CD8-positive, alpha-beta memory T cell (primary cell): ENCODE measurements at places on chromosomes 3 and 15. TPM values are rescaled to one million over a fixed set of nuclear protein-coding genes. Genes with fewer than 3 reads are reported as not detected.

Gene TMEM207
- not detected for polyA plus RNA-seq

Gene BTLA
- 17.6 TPM for polyA plus RNA-seq

- no peak for DNase-seq
These were observed 15.4 kb upstream of the BTLA start for GRCh38 chr3:112514527-112515128.

DNA sequence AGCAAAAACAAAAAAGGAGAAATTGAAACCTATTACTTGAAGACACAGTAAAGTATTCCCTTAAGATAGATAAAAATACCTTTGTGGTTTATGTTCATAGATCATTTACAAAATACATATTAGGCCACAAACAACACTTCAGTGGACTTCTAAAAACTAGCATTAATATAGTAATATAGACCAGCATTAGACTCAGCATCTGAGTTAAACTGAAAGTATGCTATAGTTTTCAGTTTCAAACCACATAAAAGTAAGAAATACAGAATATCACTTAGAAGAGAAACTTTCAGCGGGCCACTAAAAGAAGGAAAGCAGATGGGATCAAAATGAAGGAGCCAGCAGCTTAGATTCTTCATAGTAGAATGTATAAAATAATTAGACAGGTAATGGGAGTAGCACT lies 86.6 kb downstream of the MSL2 start:
- DNase-seq, result no peak

DNA sequence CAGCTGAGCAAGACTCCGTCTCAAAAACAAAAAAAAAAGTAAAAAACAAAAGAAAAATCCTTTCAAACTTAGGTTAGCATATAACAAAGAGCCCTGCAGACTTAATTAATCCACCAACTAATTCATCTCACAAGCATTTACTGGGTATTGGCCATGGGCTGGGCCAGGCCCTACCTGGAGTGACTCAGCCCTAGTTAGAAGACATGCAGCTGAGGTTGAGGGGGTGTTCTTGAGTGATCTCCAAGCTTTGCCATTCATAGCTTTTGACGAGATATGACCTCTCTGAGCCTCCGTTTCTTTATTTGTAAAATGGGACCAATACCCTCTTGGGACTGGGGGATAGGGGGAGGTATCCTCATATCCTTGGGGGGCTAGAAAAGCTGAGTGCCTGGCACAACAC lies 7.8 kb downstream of the FBXL22 start:
- no peak for DNase-seq

DNA sequence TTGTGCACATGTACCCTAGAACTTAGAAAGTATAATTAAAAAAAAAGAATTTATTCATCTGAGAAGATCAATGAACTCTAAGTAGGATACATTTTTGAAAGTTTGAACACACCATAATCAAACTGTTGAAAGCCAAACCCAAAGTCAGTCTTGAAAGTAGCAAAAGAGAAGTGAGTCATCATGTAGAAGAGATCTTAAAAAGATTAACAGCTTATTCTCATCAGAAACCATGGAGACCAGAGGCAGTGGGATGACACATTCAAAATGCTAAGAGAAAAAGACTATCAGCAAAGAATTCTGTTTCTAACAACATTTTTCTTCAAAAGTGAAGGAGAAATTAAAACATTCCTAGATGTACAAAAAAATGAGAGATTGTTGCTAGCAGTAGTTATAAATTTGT lies 60.7 kb downstream of the TIMP4 start:
- no peak for DNase-seq

DNA sequence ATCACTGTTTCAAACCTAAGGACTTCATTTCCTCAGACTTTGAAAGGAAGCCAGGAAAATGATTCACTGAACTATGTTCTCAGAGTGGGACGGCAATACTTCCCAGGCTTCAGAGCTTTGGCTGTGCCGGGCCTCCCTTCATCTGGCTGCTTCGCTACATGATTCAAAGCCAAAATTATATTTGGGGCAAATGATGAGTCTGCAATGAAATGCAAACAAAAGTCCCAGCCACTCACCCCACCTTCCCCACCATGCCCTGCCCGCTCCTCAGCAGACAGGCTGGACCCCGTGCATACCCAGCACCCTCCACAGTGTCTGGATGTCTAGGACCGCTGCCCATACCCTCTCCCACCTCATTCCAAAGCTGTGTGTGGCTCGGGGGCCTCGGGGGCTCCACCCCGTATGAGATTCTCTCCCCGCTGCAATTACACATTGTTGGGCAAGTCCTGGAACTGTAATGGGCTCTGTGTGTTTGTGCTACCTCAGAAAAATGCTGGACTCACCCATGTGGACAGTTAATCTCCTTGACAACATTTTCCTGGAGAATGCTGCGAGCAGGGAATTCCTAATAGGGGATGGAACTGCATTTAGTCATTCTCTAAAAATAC lies 32.2 kb downstream of the ATP10A start:
- no peak for DNase-seq

DNA sequence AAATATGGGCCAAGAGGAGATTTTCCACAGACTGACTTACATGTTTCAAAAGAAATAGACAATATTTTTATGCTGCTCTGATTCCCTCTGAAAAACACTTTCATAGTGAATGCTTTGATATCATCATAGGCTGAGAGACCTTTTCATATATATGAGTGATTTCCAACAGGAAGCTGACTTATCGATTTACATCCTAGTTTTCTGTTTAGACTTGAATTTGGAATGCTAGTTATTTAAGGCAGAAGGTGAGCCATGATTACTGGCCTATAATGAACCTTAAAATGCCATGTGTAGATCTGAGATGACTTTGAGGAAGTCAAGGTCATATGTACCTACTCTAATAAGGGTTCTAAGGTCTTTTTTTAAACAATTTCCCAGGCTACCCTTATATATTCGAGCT lies 1126.1 kb downstream of the ROBO1 start:
- DNase-seq, result no peak

- no peak for DNase-seq
These were observed 438 bp upstream of the SLC49A4 start for GRCh38 chr3:122794483-122794778.
